NCI-H226 (cell line): ENCODE measurements at places on chromosomes 7 and 10.

DNA sequence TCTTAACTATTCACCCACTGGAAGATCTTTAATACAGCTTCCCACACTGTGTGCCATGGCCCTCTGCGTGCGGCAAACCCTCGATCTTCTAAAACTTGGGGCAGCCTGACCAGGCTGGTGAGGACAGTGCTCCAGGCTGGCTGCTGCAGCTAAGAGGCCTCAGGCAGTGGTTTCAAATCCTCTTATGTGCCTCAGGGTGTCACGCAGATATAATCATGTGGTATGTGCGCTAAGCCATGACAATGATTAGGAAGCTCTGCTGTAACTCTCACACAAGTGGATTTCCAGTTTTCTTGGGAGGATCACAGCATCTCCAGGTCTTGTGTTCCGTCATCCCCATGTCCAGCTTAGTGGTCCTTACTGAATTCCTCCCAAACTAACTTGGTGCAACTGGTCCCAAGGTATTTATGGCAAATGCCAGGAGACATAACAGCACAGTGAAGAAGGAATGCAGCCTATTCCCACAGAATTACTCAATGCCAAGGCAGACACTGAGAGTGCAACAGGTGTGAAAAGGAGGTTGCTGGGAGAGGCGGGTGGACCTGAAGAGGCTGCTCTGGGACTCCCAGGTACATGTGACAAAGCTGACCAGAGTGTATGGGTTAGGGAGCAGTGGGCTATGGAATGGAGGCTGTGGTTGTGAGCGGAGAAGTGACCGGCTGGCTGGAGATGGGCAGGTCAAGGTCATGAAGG, 2.3 kb downstream of the HPS1 start:
- DNase-seq: no peak

GRCh38 chr7:4738711-4739527, 36.5 kb upstream of the AP5Z1 start:
- peak; percentile 91 for DNase-seq

DNA sequence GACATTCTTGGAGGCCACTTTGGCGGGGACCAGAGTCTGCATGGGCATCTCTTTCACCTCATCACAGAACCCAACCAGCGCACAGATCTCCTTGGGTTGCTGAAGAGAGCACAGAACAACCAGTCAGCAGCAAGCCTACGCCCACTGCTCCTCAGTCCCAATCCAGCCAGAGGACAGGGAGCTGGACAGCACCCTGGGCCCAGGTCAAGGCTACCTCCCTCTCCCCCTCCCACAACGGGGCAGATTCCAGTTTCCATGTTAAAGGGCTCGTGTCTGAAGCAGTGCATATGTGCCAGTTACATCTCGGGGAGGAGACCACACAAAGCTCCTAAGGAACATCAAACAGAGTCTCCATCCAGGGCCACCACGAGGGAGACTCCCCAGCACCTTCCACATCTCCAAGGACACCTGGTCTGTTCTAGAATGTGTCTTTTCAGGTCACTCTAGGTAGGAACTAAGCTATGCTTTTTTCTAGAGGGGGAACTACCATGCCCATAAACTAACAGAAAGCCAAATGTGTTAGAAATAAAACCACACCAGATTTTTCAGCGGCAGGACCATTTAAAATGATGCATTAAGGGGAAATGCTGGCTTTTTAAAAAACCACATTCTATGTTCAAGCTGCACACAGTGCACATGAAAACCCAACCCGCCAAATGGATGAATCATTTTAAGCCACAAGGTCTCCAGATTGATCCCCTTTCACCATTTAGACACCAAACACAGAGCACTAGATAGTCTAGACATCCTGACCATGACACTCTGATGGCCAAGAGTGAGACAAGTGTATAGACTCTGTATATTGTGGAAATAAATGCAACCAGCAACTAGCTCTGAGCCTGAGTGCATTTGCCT, 28.9 kb downstream of the PSAP start:
- DNase-seq: no peak

- DNase-seq: no peak
Measured at GRCh38 chr7:102024005-102024768, 206.8 kb downstream of the CUX1 start.
